ENCODE measurements at places on chromosomes 12 and 14. TPM values are rescaled to one million over a fixed set of nuclear protein-coding genes. Genes with fewer than 3 reads are reported as not detected.

- H3K4me3 ChIP-seq = no peak overlapping the region
- no peak for DNase-seq
- H3K36me3 ChIP-seq = no peaks in the 10 kb centered on the region
- no peaks in the 10 kb centered on the region for H3K4me1 ChIP-seq
These were observed 24.3 kb downstream of the ANG start for GRCh38 chr14:20712904-20713303.

- no peak overlapping the region for H3K4me3 ChIP-seq
- peaks cover 10% of the 10 kb centered on the region for H3K4me1 ChIP-seq
- no peak for DNase-seq
These were observed 115.0 kb upstream of the MDM1 start for GRCh38 chr12:68446901-68447796.

DNA sequence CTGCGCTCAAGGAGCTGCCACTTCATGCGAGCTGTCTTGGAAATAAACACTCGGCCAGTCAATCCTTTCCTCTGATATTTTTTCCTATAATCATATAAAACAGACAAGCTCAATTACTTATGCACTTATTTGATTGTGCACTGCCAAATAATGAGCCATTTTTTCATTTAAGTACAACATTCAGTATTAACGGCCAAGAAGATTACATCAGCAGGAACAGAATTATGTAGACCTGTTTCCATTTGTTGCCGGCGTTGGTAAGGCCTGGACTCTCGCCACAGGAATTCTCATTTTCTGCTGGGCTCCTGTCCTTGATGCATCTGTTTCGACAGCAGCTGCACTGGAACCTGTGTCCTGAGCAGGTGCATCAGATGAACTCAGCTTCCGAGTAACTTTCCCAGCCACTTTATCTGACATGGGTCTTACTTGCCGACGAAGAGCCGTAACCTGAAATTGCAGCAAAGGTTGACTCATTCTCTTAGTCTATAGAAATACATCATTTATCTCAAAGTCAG, 110.2 kb downstream of the KIF21A start:
- H3K4me1 ChIP-seq = no peaks in the 10 kb centered on the region
- H3K36me3 ChIP-seq = peaks cover 22% of the 10 kb centered on the region
- no peak overlapping the region for H3K4me3 ChIP-seq
- H3K27me3 ChIP-seq = no peaks in the 10 kb centered on the region
- no peak overlapping the region for H3K27ac ChIP-seq

MAGOHB gene
- 7.6 TPM for total RNA-seq

ZNF26 gene
- total RNA-seq = 6.9 TPM

GRCh38 chr12:53746592-53747092, 5.1 kb downstream of the CISTR start:
- H3K27me3 ChIP-seq = no peaks in the 10 kb centered on the region
- H3K4me3 ChIP-seq = no peak overlapping the region

All from liver (tissue), 10 donors.